H54 (cell line): ENCODE measurements at places on chromosomes 5 and 9.
A peak's percentile ranks its signal among the peaks of the same experiment; 100 is the strongest.

- DNase-seq, result no peak
Measured at GRCh38 chr5:167832609-167833008, 458.8 kb upstream of the WWC1 start.

DNA sequence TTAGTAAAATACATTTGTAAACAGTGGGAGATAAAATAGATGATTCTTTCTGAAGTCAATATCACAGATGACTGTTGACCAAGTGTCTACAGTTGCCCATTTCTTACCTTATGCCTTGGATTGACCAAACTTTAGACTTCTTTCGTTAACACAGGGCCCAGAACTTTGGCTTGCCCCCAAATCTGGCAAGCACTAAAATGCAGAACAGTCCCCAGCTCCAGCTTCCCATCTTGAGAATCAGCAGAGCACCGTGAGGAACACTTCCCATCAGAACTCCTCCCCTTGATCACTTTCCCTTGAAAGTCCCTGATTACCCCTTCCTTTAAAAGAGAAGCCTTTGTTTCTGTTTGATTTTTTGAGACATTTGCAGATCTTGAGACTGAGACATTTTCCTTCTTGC, 1039.9 kb downstream of the TLE1 start:
- DNase-seq, result no peak

DNA sequence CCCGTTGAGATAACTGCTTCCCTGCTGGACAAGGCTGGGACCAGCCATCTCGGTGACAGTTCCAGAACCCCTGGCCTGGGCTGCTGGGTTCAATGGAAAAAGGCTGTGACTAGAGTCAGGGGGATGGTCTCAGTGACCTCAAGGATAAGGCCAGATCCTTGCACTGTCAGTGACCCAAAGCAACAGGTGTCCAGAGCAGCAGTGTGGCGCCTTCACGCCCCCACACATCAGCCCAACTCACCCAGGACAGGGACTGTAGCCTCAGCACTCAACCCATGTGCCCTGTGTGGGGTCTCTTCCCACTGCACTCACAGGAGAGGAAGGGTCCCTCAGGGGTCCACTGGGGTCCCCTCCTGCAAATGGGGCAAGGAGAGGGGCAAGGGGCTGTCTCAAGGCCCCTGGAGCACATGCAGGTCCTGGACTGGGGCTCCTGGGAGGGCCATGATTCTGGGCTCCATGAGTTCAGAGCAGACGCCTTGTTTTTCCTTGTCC, 698 bp upstream of the LCN2 start:
- DNase-seq, result no peak

GRCh38 chr9:2023042-2023441, 7.9 kb downstream of the SMARCA2 start:
- no peak for DNase-seq

GRCh38 chr5:19322716-19323485, 665.1 kb downstream of the CDH18 start:
- DNase-seq, result peak; percentile 17
